Mammary microvascular endothelial cell (primary cell): ENCODE measurements at places on chromosomes 16 and 17. TPM values are rescaled to one million over a fixed set of nuclear protein-coding genes. Genes with fewer than 3 reads are reported as not detected.

The TSEN54 gene
- total RNA-seq, result 23.2 and 25.4 TPM in 2 replicates

The PRAC2 gene
- total RNA-seq, result not detected in 2 replicates

The ZFPM1 gene
- 0.93 and 1.3 TPM in 2 replicates for total RNA-seq

The LRRC46 gene
- total RNA-seq, result 0.10 TPM in 1 of 2 replicates, not detected in the other

The TSPAN10 gene
- total RNA-seq, result 0.20 TPM in 1 of 2 replicates, not detected in the other

The KRTAP4-1 gene
- total RNA-seq, result not detected in 2 replicates

The MGAT5B gene
- total RNA-seq, result 1.1 and 2.1 TPM in 2 replicates

The HBQ1 gene
- not detected in 2 replicates for total RNA-seq

The PPP1R27 gene
- not detected in 2 replicates for total RNA-seq

The SULT1A2 gene
- total RNA-seq, result not detected in 2 replicates

The NSF gene
- total RNA-seq, result 25.0 and 31.0 TPM in 2 replicates

The GAS2L2 gene
- total RNA-seq, result not detected in 2 replicates

The FAM83G gene
- 24.0 and 25.9 TPM in 2 replicates for total RNA-seq

The MRPL38 gene
- 31.1 and 31.8 TPM in 2 replicates for total RNA-seq
